ENCODE measurements at places on chromosomes 4 and X.

DNA sequence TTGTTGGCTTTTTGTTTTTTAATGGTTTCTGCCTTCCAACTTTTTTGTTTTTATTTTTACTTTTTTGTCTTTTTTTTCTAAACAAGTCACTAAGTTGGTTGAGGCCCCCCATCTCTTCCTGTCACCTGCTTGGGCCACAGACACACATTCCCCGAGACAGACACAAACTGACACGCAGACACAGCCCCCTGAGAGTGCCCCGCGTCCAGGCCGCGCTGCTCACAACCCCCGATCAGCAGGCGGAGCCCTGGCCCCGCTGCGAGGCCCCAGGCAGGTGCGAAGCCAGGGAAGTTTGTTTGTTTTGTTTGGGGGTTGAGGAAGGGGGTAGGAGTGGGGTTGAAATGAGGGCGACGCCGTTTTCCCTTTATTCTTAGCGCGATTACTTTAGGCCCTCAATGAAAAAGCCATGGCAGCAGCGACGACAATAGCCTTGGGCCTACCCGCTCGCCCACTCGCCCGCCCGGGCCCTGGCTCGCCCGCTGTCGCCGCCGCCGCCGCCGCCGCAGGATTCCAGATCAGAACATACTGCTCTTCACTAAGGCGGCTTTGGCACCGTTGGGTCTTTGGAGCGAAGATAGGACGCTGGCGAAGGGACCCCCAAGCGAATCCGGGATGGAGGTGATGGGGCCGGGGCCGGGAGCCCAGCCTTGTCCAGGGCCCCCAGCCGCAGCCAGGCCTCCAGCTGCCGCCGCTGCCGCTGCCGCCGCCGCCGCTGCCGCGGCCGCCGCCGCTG is 3.1 kb downstream of the PHOX2B start:
- DNase-seq: no peak

DNA sequence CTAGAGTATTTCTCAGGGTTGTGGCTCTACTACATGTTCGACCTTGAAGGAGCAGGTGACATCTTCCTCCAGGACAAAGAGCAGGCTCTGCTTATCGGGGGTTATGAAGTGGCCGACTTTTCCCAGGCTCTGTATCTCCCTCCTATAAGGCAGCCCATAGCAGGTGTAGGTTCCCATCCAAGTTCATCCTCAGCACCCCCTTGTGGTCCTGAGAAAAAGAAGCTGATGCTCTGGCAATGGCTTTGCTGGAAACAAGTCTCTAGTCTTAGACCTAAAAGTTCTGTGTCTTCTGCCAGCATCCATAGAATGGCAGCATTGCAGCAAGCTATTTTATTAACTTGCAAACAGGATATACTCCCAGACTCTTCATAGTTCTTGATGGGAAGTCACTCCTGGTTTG is 836.6 kb upstream of the PRKX start:
- DNase-seq: no peak

- no peak for DNase-seq
Measured at GRCh38 chr4:188177997-188178675, 38.9 kb downstream of the TRIML1 start.

- DNase-seq: no peak
Measured at GRCh38 chr4:95250544-95251137, 298.1 kb downstream of the UNC5C start.

DNA sequence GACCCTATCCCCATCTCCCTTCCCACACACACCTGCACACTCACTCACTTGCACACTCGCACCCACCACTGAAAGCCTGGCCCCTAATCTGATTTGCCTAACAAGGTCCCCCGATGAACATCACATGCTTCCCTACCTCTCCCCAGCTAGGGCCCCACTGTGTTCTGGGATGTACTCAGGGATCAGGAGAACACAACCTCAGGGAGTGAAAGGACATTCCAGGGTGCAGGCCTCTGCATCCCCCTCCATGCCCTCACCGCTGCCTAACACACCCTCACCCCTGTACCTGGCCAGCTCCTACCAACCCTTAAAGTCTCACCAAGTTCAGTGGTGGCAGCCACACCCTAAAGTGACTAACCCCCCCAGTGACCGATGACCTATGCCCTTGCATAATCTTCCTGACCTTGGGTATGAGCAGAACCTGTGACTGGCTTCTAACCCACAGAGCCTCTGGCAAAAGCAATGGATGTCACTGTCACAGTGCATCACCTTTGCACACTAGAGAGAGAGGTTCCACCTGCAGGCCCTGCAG is 2.4 kb upstream of the AFAP1 start:
- no peak for DNase-seq

GRCh38 chr4:174540175-174540574 is 17.9 kb upstream of the HPGD start:
- DNase-seq: no peak

DNA sequence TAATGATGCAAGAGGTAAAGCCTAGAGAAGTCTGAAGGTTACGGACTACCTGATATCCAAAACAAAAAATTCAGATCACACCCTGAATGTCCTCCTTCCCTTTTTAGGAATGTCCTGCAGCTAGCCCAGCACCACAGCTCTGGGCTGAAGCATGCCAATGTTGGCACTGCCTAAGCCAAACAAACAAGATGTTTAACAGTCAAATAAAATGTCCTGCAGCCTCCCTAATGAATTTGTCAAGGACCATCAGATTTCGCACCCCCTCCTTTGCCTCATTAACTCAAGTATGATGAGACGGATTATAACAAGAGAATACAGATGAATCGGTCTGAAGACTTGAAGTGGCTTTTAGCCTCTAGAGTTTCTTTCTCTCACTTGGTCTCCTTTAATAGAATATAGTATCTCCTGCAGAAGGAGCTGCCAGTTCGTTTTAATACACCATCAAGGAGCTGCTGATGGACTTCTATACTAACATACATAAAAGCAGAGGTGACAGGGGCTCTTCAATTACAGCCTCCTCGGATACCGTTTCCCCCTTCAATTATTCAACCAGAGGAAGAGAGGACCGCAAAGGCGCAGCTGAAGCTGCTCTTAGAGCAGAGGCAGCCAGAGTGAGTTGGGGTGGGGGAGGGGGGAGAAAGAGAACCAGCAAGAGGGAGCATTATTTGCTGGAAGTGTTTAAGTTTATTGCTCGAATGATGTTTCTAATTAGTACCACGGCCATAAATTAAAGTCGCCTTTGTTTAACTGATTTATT is 3.0 kb upstream of the MAB21L2 start:
- DNase-seq: peak; percentile 79
